Hematopoietic multipotent progenitor cell (in vitro differentiated cells): ENCODE measurements at places on chromosomes 3 and 15.

DNA sequence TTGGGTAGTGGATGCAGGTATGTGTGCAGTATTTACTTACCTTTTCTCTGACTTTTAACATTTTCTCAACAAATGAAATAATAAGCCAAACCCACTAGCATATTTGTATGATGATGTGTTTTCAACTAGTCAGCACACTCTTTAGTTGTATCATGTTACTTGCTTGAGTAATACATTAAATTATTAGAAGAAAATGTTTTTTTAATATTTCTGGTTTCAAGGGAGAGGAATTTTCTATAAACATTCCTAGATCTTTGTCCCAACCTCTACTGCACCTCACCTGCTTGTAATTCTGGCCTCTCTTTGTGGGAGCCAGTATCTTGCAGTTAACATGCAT is 161.8 kb upstream of the CBLB start:
- DNase-seq = no peak

DNA sequence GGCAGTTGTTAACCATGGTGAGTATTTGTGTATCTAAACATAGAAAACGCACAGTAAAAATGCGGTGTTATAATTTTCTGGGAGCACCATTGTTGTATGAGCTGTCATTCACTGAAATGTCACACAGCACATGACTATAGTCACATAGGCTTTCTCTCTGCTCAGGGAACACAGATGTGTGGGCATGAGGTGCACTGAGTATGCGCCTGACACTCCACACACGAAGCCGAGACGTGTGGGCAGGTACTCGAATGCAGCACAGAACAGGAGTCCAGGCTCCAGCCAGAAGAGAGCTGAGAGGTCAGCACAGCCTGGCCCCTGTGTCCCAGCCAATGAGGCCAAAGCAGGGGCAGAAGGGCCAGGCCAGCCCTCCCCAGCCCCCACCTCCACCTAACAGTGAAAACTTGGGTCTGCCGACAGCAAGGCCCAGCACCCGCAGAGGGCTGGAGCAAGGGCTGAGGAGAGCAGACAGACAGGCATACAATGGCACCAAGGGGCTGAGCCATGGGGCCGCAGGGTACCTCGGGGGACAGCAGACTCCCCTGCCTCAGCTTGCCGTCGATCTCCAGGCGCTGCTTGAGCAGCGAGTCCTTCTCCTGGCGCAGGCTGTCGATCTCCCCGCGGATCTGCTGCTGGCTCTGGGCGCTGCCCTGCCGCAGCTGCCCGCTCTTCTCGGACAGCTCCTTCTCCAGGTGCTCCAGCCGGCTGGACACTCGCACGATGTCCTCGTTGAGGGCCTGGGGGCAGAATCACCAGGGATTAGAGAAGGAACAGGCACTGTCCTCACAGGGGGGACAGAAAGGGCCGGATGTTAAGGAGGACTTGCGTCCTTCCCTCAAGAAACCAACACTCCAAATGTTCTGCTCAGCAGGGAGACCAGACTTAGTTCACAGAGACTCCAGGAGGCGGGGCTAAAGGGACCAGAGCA is 24.0 kb downstream of the KIF7 start:
- DNase-seq = no peak

- DNase-seq = peak; percentile 42
Measured at GRCh38 chr3:9399746-9400145, 2.3 kb downstream of the SETD5 start.

- DNase-seq = no peak
Measured at GRCh38 chr3:46416125-46416810, 9.2 kb downstream of the CCRL2 start.

GRCh38 chr3:49554633-49555265 is 472 bp downstream of the BSN start:
- DNase-seq = peak; percentile 32
